IMR-90 (cell line): ENCODE measurements at places on chromosomes 16 and 17. TPM values are rescaled to one million over a fixed set of nuclear protein-coding genes. Genes with fewer than 3 reads are reported as not detected.

DNA sequence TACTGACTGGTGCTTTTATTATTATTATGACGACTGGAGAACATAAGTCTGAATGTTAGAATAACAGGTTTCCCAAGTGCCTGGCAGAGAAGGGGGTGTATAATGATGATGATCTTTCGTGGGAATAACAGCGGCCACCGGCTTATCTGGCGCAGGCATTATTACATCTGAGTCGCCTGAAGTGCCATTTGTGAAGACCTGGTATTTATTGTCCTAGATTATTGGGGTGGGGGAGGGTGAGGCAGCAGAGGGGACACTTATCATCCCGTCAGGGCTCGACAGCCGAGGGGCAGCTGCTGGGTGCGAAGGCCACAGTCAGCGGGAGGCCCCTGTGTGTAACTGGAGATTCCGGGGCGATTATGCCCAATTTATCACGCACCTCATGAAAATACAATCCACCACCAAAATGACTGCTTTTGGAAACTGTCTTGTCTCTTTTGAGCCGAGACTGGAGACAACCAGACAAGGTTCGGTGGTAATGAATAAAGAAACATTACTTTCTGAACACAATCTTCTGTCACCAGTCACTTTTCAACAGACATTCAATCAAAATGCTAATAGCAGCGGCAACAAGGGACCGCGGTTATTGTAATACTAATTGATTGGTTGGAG is 199.3 kb downstream of the CCDC182 start:
- no peaks in the 10 kb centered on the region for H3K27me3 ChIP-seq
- H3K36me3 ChIP-seq, result no peaks in the 10 kb centered on the region
- H3K27ac ChIP-seq, result no peak overlapping the region
- peaks cover 2% of the 10 kb centered on the region; the same call in 1 of the 2 replicates for H3K4me1 ChIP-seq
- DNase-seq, result no peak

GRCh38 chr16:75087375-75087979 is 29.1 kb downstream of the LDHD start:
- H3K4me3 ChIP-seq, result peak overlapping the region; percentile 21
- peak overlapping the region; percentile 91 for H3K27ac ChIP-seq
- H3K4me1 ChIP-seq, result peaks cover 22% of the 10 kb centered on the region
- peak; percentile 93 for DNase-seq

DNA sequence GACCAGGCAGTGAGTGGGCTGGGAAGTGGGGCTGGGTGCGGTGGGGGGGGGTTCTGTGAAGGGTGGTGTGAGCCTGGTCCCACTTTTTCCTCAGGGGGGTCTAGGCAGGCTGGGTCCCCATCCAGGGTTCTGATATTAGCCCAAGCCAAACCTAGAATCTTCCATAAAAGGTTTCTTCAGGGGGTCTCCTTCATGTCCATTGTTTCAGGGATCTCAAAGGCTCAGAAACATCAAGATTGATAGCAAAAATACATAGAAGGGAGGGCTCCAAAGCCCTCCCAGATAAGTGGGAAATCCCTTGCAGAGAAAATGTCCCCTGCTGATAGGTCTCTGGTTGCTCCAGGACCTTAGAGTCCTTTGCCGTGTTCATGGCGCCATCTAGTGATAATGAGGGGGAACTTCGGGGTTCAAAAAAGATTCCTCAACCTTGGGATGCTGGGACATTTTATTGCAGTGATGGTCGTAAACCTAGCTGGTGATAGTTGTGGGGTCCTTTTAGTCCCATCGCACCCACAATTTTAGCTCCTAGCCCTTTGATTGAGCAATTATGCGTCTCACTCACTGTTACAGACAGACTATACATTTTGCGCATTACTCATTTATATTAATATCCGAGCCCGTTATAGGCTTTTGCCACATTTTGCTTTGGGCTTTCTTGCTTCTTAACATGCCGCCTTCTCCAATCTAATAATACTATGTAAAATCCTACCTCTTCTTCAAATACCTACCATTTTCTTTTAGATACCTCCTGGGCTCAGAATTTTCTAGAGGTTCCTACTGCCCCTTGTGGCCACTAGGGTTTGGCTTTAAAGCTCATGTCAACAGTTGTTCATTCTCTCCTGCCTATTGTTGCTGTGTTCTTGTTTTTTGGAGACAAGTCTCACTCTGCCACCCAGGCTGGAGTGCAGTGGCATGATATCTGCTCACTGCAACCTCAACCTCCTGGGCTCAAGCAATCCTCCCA is 35.1 kb downstream of the IGF2BP1 start:
- no peaks in the 10 kb centered on the region for H3K4me1 ChIP-seq
- H3K27me3 ChIP-seq, result no peaks in the 10 kb centered on the region
- H3K27ac ChIP-seq, result no peak overlapping the region
- DNase-seq, result peak; percentile 81
- no peak overlapping the region for H3K4me3 ChIP-seq

GRCh38 chr17:18230288-18231141 is 5.1 kb downstream of the LLGL1 start:
- no peaks in the 10 kb centered on the region for H3K27me3 ChIP-seq
- H3K4me1 ChIP-seq, result peaks cover 10% of the 10 kb centered on the region
- no peak overlapping the region for H3K27ac ChIP-seq
- H3K4me3 ChIP-seq, result no peak overlapping the region

- H3K27me3 ChIP-seq, result peaks cover 19% of the 10 kb centered on the region
- H3K4me1 ChIP-seq, result peaks cover 16% of the 10 kb centered on the region
- H3K36me3 ChIP-seq, result no peaks in the 10 kb centered on the region
- H3K27ac ChIP-seq, result no peak overlapping the region
These were observed 15.2 kb upstream of the HERPUD1 start for GRCh38 chr16:56916571-56917403.

GRCh38 chr17:49548051-49548505 is 27.6 kb upstream of the NXPH3 start:
- DNase-seq, result no peak
- peaks cover 55% of the 10 kb centered on the region for H3K27me3 ChIP-seq
- no peaks in the 10 kb centered on the region for H3K36me3 ChIP-seq
- H3K4me3 ChIP-seq, result no peak overlapping the region

- H3K4me1 ChIP-seq, result no peaks in the 10 kb centered on the region
- no peak for DNase-seq
- peaks cover 36% of the 10 kb centered on the region for H3K36me3 ChIP-seq
- no peaks in the 10 kb centered on the region for H3K27me3 ChIP-seq
These were observed 19.4 kb downstream of the CLUH start for GRCh38 chr17:2691965-2692780.

GRCh38 chr16:10040136-10041080 is 141.8 kb downstream of the GRIN2A start:
- no peaks in the 10 kb centered on the region for H3K27me3 ChIP-seq
- H3K27ac ChIP-seq, result no peak overlapping the region
- no peaks in the 10 kb centered on the region for H3K4me1 ChIP-seq
- no peaks in the 10 kb centered on the region for H3K36me3 ChIP-seq
- no peak for DNase-seq
- no peak overlapping the region for H3K4me3 ChIP-seq

DNA sequence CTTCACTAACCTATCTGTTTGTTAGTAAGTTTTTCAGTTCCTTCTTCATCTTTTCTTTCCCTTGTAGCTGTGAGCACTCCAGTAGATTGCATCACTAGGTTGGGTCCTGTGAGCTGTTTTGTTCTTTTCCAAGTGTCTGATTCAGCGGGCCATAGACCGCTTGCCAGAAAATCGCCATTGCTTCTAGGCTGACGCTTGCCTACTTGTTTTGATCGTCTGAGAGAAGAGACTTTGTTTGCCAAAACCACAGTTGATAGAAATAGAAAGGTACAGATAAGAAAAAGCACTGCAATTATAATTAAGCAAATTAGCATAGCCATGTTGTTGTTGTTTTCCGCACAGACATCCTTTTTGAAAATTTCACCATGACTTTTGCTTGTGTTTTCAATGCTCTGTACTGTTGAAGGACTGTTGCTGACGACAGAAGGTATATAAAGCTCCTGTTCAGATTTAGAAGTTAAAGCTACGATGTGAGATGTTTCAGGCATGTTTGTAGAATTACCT is 3.1 kb downstream of the EVI2A start:
- H3K4me1 ChIP-seq, result peaks cover 6% of the 10 kb centered on the region
- no peak overlapping the region for H3K27ac ChIP-seq
- no peak overlapping the region for H3K4me3 ChIP-seq

GRCh38 chr17:58755269-58755576 is 431 bp upstream of the PPM1E start:
- H3K27ac ChIP-seq, result no peak overlapping the region
- peak overlapping the region; percentile 52 for H3K4me3 ChIP-seq

GRCh38 chr16:88610080-88610479 is 28.3 kb upstream of the IL17C start:
- DNase-seq, result no peak
- H3K4me1 ChIP-seq, result peaks cover 9% of the 10 kb centered on the region
- peaks cover 47% of the 10 kb centered on the region for H3K36me3 ChIP-seq
- H3K27ac ChIP-seq, result no peak overlapping the region

DNA sequence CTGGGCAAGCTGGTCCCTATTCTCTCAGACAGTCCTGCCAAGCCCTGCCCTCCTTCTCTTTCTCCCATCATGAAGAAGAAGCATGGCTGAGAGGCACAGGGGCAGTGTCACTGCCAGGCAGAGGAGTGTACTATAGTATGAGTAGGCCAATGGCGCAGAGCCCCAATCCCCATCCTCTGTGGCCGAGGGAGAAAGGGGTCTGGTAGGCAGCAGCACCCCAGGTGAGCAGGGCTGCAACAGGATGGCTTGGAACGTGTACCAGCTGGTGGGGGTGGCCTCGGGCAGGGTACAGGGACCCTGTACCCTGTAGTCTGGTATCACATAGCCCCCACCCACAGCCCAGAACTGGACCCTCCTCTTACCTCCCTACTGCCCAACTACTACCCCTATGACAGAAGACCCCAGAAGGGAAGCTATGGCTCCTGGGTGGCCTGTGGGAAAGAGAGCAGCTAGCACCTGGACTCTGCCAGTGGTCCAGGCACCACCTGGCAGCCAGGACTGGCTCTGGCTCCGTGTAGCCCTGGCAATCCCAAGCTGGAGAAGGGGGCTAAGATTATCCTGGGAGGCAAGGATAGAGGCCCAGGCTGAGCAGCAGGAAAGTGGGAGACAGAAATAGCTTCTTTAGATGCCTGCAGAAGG is 4.4 kb downstream of the SMARCD2 start:
- H3K4me1 ChIP-seq, result peaks cover 21% of the 10 kb centered on the region
- no peak overlapping the region for H3K4me3 ChIP-seq
- H3K27ac ChIP-seq, result 0 out of 2 replicates have a peak overlapping the region, but pooled peaks have one; percentile 8
- H3K27me3 ChIP-seq, result no peaks in the 10 kb centered on the region
- H3K36me3 ChIP-seq, result peaks cover 32% of the 10 kb centered on the region

- peaks cover 65% of the 10 kb centered on the region for H3K36me3 ChIP-seq
- H3K27ac ChIP-seq, result peak overlapping the region; percentile 84
- H3K27me3 ChIP-seq, result no peaks in the 10 kb centered on the region
- H3K4me1 ChIP-seq, result peaks cover 23% of the 10 kb centered on the region
These were observed 126.5 kb downstream of the ABCC6 start for GRCh38 chr16:16096858-16097213.

GRCh38 chr17:2943981-2944380 is 119.4 kb downstream of the OR1D5 start:
- no peaks in the 10 kb centered on the region for H3K27me3 ChIP-seq
- H3K27ac ChIP-seq, result no peak overlapping the region
- no peak overlapping the region for H3K4me3 ChIP-seq
- H3K4me1 ChIP-seq, result no peaks in the 10 kb centered on the region
- no peaks in the 10 kb centered on the region for H3K36me3 ChIP-seq

DNA sequence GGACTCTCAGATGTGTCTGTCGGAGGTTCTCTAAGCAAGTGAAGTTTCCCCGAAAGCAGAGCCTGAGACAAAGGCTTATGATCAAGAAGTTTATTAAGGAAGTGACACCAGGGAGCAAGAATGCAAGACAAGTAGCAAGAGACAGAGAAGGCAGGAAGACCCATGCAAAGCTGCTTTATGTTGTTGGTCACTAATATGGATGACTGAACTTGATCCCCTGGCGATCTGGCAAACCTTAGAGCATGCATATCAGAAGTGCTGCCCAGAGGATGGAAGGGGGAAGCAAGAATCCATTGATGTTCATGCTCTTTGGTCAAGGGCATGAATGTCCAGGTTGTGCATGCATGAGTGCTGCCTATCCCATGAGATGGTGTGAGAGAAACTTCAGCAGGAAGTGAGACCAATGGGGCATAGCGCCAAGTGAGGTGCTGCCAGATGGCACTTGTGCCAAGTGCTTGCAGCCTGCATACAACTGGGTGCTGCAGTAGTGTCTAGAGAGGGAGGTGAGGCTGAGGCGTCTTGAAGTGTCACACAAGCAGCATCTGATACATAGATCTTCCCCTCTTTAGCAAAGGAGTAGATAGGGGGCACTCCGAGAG is 176.5 kb downstream of the SALL1 start:
- no peak overlapping the region for H3K4me3 ChIP-seq
- no peaks in the 10 kb centered on the region for H3K36me3 ChIP-seq
- DNase-seq, result no peak
- no peak overlapping the region for H3K27ac ChIP-seq
- H3K4me1 ChIP-seq, result no peaks in the 10 kb centered on the region
- no peaks in the 10 kb centered on the region for H3K27me3 ChIP-seq

DNA sequence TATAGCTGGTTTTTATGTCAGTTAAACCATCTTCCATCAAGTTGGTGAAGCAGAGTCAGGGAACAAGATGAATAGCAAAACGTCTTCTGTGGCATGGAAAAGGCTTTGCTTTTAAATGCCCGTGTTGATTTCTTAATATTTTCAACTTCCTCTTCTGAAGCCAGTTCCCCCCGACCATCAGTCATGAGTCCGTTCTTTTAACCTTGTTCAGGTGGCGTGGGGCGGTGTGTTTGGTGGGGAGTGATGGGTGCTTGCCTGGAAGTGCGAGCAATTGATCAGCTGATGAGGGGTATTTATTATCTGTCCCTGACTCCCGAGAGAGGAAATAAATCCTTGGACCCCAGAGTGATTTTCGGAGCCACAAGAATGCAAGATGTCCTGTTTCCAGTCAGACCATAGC is 147.1 kb downstream of the WWOX start:
- H3K27ac ChIP-seq, result no peak overlapping the region
- H3K4me3 ChIP-seq, result no peak overlapping the region
- H3K27me3 ChIP-seq, result no peaks in the 10 kb centered on the region
- no peaks in the 10 kb centered on the region for H3K36me3 ChIP-seq
- no peaks in the 10 kb centered on the region for H3K4me1 ChIP-seq

- peak; percentile 41 for DNase-seq
- H3K36me3 ChIP-seq, result peaks cover 3% of the 10 kb centered on the region; the same call in 1 of the 2 replicates
- peaks cover 20% of the 10 kb centered on the region for H3K27me3 ChIP-seq
- peak within 1 kb of the TSS; percentile 88 for H3K4me3 ChIP-seq
These were observed at the start of gene FAM171A2 for GRCh38 chr17:44363613-44364159. Gene FAM171A2 (minus strand): TSS chr17:44363853. CDS start chr17:44363714, 139 bp downstream.

Gene PHOSPHO1
- under 0.01 TPM in 2 replicates for total RNA-seq

Gene SLC9A5
- total RNA-seq, result 1.8 and 2.5 TPM in 2 replicates

Gene SLFN12
- 38.9 and 48.6 TPM in 2 replicates for total RNA-seq

Gene TNP2
- total RNA-seq, result not detected in 2 replicates

Gene RCVRN
- not detected in 2 replicates for total RNA-seq

Gene CHRNE
- under 0.01 TPM in 2 replicates for total RNA-seq

Gene PRKCB
- total RNA-seq, result under 0.01 TPM in 1 of 2 replicates, not detected in the other

Gene PRAC2
- total RNA-seq, result not detected in 2 replicates

Gene DNAI2
- total RNA-seq, result not detected in 2 replicates

Gene SCIMP
- not detected in 2 replicates for total RNA-seq

Gene CHST4
- total RNA-seq, result under 0.01 TPM in 1 of 2 replicates, not detected in the other
